MG63 (cell line): ENCODE measurements at places on chromosomes 3 and 15. TPM values are rescaled to one million over a fixed set of nuclear protein-coding genes. Genes with fewer than 3 reads are reported as not detected.

Gene CTDSPL2
- 47.2 and 60.3 TPM in 2 replicates for total RNA-seq

Gene TRIM42
- not detected in 2 replicates for total RNA-seq

Gene ALDH1A3
- 879 and 1,090 TPM in 2 replicates for total RNA-seq

Gene ISLR2
- not detected in 2 replicates for total RNA-seq

Gene CAMK2N2
- not detected in 2 replicates for total RNA-seq

Gene SEMA3B
- total RNA-seq: 9.7 and 13.4 TPM in 2 replicates

Gene FANCD2OS
- total RNA-seq: not detected in 2 replicates

Gene MYEF2
- 5.6 and 7.6 TPM in 2 replicates for total RNA-seq

Gene LRTM1
- total RNA-seq: not detected in 2 replicates

Gene OXNAD1
- 8.8 and 13.0 TPM in 2 replicates for total RNA-seq

Gene ARHGEF3
- 0.27 and 0.49 TPM in 2 replicates for total RNA-seq

Gene ARL6
- total RNA-seq: 14.3 and 64.9 TPM in 2 replicates

DNA sequence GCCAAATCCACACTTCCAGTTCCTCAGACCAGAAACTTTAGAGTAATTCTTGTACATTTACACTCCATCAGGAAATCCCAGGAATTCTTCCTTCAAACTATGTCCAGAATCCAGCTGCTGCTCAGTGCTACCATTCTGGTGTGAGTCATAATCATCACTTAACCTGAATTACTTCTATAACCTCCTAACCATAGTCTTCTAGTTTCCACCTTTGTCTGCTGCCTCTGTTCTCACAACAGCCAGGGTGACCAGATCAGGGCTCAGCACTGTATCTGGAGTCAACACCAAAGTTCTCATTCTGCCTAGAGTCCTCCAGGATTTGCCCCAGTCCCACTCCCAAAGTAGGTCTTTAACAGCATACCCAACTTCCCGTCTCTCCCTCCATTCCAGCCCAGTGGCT is 3.4 kb downstream of the CLDND1 start:
- no peak for DNase-seq

DNA sequence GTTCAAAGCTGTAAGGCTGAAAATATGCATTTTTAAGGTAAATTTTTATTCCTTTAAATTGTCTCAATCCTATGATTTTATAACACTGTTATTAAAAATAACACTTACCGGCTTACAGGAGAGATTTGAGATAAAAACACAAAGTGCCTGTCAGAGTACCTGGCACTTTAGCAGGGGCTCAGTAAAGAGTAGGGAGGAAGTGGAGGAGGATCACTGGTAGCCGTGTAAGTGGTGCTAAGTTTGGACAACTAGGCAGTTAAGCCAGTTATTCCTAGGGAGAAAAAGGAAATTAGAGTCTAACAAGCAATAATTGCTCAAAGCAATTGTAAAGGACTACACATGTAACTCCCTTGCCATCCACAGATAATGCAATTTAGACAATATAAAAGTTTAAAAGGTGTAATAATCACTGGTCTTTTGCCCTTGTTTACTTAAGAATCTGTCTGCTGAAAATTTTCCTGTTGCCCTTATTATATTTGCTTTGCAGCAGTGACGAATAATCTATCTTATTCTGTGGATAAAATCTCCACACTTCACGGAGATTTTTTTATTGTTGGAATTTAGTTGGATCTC is 204.8 kb downstream of the CDIN1 start:
- no peak for DNase-seq

GRCh38 chr3:53256704-53257055 is 858 bp upstream of the TKT start:
- DNase-seq: no peak

GRCh38 chr15:57272771-57273357 is 103.4 kb upstream of the CGNL1 start:
- no peak for DNase-seq

DNA sequence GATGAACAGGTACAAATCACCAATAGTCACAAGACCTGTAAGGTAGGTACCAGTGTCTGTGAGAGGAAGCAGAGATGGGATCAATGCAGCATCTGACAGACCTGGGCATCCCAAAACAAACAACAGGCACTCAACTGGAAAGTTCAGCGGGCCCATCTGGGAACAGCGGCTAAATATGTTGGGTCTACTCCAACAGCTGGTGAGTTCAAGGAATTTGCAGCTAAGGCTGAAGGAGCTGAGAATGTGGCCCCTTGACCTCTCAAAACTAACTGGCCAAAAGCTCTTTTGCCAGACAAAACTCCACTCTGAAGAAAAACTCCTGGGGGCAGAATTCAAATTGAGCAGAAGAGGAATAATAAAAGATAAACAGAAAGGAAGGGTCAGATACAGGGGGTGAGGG is 24.4 kb downstream of the AVEN start:
- no peak for DNase-seq

GRCh38 chr3:105958237-105959000 is 89.6 kb upstream of the CBLB start:
- DNase-seq: no peak

DNA sequence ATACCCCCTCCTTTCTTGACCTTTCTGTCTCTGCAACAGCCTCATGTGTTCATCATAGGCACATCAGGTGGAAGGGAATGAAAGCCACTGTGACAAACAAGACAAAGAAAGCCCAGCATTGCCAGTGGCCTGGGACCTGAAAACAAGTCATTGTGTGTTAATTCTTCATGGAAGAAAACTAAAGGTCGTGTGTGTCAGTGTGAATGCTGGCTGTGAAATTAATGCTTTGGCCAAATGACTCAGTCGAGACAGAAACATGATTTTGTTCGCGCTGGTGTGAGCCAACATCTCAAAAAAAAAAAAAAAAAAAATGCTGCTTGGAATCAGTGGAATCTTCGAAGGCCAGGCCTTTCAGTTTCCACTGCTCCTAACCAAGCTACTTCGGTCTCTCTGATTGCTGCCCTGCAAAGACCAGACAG is 386.5 kb upstream of the PROK2 start:
- peak; percentile 21 for DNase-seq

- no peak for DNase-seq
Measured at GRCh38 chr3:130950641-130951040, 56.8 kb downstream of the ATP2C1 start.

- no peak for DNase-seq
Measured at GRCh38 chr15:60020736-60021135, 16.6 kb downstream of the FOXB1 start.

- no peak for DNase-seq
Measured at GRCh38 chr15:27220199-27220598, 249.2 kb downstream of the GABRG3 start.

- peak; percentile 96 for DNase-seq
Measured at GRCh38 chr3:169846458-169847193, 23.1 kb downstream of the LRRC31 start.

DNA sequence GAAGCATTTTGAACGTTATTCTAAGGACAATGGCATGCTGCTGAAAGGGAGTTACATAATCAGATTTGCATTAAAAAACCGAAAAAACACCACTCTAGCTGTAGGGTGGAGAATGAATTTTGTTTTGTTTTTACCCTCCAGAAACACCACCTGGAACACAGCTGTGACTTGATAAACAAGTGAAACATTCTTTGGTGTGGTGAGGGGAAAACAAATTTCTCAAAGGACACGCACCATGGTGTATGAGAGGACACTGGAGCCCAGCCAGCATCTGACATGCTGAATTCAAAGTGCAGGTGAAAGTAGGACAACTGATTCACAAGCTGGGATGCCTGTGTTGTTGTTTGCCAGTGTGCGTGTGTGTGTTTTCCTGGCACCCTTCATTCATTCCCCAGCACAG is 554.5 kb upstream of the TBL1XR1 start:
- no peak for DNase-seq

GRCh38 chr15:63312286-63312685 is 34.9 kb downstream of the APH1B start:
- no peak for DNase-seq

DNA sequence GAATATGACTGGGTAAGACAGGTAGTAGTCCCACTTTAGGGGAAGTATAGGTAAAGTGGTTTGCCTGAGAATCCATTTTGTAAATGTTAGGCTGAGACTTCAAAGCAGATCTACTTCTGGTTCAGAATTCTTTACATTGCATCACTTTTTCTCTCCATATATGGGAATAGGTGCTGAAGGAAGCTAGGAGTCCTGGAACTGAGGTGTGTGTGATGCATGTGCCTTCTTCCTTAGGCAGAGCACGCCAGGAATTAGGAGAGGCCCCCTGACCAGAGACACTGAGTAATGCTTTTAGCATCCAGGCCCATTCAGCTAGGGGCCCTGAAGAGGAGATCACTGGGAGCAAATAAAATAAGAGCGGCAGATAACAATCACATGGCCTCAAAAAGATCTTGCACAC is 69.2 kb upstream of the DCP1A start:
- DNase-seq: no peak

DNA sequence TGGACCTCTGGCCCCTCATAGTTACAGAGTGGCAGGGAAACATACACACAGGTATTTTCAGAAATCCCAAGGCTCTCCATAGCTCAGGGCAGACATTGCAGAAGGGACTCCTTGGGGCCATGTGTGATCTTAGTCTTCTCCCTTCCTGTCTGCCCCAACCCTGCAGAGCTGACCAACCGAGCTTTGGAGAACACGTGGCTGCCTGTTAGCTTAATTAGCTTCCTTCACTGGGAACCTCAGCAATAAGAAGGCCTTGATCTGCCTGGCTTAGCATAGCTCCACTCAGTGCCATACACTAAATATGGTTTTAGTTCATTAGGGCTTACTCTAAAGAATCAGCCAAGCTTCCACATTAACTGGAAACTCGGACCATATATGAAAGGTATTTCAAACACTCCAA is 12.3 kb downstream of the LYZL4 start:
- DNase-seq: no peak

- DNase-seq: peak; percentile 32
Measured at GRCh38 chr3:128875556-128876120, 3.8 kb upstream of the ACAD9 start.

GRCh38 chr3:30241721-30242120 is 364.7 kb upstream of the TGFBR2 start:
- DNase-seq: no peak

DNA sequence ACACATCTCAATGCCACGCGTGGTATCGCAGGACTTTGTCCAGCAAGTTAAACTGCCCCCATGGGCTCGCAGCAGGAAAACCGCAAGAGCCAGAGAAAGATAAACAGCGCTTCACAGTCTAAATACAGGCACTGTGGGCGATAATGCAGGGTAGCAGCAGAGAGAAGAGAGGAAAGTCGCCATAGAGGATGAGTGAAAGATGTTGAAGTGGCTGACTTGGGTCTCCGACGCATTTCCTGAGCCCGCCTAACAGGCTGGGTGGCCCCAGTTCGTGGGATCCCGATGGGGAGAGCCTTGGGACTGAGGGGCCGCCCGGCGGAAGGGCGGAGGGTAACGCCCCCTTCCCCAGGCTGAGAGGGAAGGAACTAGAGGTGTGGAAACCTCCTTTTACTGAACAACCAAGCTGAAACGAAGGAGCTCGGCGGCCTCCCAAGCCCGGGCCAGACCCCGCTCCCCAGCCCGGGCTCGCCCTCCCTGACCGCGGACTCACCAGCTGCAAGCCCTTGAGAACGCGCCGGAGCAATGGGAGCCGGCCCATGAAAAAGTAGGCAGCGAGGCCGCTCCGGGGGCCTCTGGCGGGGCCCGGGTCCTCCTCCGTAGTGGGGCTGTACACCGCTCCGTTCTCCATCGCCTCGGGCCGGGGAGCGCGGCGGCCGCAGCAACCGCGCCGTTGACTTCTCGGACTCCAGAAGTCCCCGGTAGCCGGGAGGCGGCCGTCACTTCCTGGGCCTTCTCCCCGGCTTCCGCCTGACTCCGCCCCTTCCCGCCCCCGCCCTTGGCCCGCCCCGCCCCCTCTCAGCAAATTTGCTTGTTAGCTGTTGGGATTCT is at the start of gene CMTM6:
CMTM6 (minus strand) TSS at position 735 of the 828 bp plus-strand sequence; CDS start at position 628, 107 bp downstream.
- peak; percentile 73 for DNase-seq

GRCh38 chr3:46449755-46450552 is 14.8 kb downstream of the LTF start:
- DNase-seq: no peak

GRCh38 chr15:68499620-68500312 is 67.8 kb upstream of the ITGA11 start:
- DNase-seq: peak; percentile 76

DNA sequence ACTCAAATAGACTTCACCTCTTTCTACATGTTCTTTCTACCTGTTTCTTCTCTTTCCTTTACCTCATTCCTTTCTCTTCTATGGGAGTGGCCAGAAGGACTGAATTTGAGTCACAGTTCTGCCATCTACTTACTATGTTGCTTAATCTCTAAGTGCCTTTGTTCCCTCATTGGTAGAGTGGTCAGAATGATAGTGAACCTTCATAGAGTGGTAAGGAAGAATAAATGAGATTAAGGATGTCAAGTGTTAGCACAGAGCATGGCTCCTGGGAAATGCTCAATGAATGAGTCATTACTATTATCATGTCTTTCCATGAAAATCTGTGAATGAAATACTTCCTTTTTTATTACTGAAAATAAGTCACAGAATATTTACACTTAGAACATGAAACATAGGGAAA is 17.5 kb downstream of the TMEM207 start:
- DNase-seq: no peak

- no peak for DNase-seq
Measured at GRCh38 chr3:109548192-109548938, 211.0 kb upstream of the DPPA4 start.
